ENCODE measurements at places on chromosomes 16 and 17.

DNA sequence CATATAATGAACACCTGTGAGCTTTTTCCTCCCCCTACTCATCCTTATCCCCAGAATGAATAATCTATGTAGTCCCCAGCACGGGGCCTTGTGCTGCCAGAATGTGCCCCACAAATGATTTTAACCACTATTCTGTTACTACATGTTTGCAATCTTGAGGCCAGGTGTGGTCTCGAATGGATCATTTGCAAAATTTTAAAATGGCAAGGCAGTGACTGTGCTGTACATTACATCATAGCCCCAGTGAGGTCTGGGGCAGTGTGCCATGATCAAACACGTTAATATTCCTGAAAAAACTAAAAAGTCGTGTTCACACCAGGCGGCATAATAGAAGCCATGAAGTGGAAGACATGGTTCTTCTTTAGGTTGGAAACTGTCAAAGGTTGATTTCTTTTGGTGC is 479.9 kb upstream of the EEF2KMT start:
- no peak for DNase-seq

GRCh38 chr17:77596491-77597417 is 361.7 kb upstream of the TNRC6C start:
- no peak for DNase-seq

DNA sequence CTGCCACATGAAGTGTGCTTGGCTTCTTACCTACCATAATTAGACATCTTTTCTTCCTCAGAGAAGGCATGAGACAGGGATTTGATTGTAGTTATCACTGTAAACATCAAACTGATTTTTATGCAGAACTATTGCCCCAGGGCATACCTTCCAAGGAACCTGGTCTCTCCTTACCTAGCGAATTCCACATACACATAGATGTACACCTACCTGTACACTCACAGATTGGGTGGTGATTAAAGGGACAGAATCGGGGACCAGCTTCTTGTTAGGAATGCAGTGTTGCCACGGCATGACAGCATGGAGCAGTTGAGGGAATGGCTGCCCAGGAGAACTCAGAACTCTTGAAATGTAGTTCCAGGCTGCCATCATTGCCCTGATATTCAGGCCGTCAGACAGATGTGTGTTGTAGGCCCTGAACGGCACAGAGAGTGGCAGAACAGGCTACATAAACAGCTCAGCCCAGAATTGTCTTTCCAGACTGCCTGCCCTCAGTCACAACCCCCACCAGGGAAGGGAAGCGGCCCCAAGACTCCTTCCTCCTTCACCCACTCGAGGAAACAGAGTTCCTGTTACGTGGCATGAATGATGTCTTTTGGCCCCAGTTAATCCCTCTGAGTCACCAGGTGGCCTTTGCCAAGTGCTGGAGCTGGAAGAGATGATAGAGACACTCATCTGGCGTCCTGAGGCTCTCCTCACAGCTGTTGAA is 17.8 kb upstream of the NAGLU start:
- DNase-seq: peak; percentile 80

DNA sequence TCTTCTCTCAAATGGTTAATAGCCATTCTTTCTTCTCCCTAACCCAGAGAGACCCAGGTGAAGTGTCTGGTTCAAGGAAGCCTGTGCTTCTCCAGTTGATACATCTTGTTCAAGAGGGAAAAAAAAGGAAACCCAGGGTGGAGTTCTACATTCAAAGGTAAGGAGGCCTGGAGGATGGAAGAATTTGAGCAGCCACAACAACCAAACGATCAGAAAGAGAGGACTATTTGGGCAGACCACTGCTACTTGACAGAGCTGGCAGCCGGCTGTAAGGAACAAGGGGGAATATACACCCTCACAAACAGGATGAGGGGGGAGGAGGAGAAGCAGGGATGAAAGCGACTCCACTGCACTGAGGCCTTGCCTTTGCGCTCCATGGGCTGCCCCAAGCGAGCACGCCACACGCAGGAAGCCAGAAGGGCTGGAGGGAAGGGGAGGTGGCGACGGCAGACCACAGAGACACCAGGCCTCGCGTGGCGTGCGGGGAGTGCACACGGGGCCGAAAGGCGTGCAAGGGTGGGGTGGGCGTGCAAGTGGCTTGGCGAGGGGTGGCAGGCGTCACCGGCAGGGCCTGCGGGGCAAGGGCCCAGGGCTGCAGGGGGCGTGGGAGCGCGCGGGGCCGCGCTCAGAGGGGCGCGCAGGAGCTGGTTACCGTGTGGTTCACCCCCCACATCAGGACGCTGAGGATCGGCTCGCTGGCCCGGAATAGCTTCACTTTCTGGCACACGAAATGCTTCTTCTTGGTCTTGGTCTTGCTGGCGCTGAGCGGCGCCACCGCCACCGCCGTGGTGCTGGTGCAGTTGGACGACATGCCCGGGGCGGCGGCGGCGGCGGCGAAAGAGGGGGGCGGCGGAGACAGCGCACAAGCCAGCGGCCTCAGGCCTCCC is 499 bp downstream of the PIP4K2B start:
- DNase-seq: peak; percentile 8

GRCh38 chr16:64910356-64910755 is 211.5 kb downstream of the CDH11 start:
- peak; percentile 19 for DNase-seq

DNA sequence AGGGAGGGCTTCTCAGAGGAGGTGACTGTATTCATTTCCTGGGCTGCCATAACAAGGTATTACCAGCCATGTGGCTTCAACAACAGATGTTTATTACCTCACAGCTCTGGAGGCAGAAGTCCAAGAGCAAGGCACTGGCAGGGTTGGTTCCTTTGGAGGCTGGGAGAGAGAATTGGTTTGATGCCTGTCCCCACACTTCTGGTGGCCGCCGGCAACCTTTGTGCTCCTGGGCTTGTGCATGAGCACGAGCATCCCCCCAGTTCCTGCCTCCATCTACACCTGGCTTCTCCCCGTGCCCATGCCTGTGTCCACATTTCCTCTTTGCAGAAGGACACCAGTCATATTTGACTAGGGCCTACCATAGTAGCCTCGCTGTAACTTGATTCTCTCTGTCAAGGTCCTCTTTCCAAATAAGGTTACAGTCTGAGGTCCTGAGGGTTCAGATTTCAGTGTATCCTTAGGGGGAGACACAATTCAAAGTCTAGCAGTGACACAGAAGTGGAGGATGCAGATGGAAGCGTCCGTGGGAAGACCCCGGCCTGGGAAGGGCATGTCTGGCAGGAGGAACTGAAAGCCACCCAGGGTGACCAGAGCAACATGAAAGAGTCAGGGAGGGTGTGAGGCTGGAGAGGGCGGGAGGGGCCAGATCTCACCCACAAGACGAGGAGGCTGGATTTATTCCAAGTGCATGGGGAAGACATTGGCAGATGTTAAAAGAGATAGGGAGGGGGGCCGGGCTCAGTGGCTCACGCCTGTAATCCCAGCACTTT is 188.2 kb upstream of the HSBP1 start:
- DNase-seq: no peak

- no peak for DNase-seq
Measured at GRCh38 chr17:62870552-62870971, 62.4 kb upstream of the MARCHF10 start.

DNA sequence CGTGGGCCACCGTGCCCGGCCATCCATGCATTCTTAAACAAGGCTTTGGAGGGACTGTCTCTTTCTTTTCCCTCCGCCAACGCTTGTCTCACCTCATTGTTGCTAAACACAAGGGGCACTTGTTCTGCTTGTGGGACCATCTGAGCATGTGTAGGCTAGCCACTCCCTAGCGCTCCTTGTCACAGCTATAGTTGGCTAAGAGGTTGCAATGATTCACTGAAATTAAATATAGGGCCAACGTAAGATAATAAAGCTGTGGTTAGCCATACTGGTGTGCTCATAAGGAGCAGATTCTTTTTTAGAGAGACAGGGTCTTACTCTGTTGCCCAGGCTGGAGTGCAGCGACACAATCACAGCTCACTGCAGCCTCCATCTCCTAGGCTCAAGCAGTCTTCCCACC is 41.2 kb downstream of the KIAA0513 start:
- DNase-seq: no peak

DNA sequence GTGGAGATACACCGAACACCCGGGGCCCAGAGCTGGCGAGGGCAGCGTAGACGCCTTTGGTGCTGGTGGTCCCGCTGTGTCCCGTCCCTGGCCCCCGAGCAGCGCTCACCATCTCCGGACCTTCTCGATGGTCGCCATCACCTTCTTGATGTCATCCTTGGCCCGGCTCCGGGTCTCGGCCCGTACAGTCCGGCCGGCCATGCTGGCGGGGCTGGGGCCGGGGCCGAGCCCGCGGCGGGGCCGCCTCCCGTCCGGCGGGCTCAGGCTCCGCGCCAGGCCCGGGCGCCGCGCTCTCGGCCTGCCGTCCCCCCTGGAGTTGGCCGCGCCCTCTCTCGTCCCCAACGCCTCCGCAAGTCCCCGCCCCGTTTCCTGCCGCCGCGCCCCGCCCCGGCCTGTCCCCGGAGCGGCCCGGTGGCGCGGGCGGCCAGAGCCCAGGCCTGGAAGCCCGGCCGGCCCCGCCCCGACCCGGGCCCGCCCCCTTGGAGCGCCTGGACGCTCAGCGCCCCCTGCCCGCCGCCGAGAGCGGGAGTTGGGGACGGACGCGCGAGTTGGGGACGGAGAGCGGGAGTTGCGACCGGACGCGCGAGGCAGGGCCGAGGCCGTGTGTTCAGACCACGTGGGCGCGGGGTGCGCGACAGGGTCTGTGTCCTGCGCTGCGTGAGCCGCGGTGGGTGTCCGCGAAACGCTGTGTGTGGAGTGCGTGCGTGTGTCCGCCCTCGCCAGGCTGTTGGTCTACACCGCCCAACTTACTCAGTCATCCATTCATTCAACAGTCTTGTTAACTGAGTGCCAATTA is at the start of gene BCL7C:
Gene BCL7C, minus strand, starts transcription at position 334 of the 796 bp plus-strand sequence. Its CDS starts 133 bp downstream, at position 201.
- DNase-seq: peak; percentile 60

DNA sequence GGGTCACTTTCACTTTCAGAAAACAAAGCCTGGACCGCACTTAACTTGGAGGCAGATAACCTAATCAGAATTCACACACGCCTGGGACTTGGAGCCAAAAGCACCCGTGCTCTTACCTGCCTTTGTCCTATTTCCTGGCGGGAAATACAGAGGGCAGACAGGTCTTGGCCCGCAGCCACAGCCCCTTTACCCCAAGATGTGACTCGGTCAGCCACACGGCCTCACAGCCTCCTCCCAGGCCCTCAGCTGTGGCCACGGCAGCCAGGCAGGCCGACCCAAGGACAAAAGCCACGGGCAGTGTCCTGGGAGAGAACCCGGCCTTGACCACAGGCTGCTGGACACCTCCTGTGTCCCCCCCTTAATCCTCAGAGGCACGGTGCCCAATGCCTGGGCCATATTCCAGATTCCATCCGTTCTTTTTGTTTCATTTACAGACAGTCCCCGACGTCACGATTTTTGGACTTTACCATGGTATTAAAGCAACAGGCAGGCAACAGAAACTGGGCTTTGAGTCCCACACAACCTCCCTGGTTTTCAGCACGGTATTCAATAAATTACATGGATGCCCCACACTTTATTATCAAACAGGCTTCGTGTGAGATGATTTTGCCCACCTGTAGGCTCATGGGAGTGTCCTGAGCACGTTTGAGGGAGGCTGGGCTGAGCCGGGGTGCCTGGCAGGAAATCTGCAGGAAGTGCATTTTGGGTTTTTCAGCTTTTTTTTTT is 30.1 kb upstream of the GAA start:
- peak; percentile 24 for DNase-seq

DNA sequence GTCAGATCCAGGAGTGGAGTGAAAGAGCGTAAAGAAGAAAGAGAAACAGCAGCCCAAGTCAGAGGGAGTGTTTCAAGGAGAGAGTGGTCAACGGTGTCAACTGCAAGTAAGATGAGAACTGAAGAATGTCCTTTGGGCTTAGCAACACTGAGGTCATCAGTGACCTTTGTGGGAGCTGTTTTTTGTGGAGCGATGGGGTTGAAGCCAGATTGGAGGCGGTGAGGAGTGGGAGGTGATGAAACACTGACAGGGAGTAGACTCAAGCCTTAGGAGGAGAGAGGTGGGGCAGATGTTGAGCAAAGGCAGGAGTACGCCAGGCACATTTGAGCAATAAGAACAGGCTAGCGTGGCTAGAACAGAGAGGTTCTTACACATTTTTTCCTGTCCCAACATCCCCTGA is 103.7 kb upstream of the GNAO1 start:
- DNase-seq: no peak

DNA sequence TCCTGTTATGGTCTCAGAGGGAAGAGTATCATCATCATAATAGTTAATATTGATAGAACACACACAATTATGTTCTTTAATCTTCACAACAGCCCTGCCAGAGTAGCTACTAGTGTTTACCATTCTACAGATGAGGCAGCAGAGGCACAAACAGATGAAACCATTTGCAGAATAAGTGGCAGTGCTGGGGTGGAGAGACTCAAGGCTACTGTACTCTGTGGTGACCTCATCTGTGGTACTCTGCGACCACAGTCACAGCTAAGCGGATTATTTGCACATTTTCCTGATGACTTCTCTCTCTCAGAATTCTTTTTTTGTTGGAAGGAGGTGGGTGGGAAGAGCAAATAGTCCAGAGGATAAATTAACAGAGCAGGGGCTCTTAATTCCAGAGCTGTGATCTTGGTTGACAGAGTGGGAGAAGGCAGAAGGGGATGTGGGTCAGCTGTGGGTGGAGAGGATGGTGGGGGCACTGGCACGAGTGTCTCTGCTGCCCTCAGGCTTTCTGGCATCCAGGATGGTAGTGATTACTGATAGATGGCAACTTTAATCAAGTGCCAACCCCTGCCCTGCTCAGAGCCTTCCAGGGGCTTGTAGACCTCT is 41.8 kb downstream of the MRM1 start:
- DNase-seq: no peak

- no peak for DNase-seq
Measured at GRCh38 chr16:81040842-81041241, 5.2 kb downstream of the ATMIN start.

DNA sequence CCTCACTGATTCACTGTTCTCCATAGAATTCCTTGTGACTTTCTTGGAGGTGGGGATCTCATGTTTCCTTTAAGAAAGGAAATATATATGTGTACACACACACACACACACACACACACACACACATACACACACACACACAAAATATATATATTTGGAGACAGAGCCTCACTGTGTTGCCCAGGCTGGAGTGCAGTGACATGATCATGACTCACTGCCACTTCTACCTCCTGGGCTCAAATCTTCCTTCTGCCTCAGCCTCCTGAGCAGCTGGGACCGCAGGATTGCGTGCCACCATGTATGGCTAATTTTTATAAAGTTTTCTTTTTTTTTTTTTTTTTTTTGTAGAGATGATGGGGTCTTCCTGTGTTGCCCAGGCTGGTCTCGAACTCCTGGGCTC is 45.9 kb downstream of the CDH13 start:
- DNase-seq: no peak

- DNase-seq: no peak
Measured at GRCh38 chr16:2835638-2836493, 5.8 kb downstream of the ZG16B start.

GRCh38 chr16:2285731-2286191 is 17.8 kb upstream of the RNPS1 start:
- DNase-seq: no peak

- no peak for DNase-seq
Measured at GRCh38 chr17:66087073-66087472, 104.9 kb downstream of the CEP112 start.

- no peak for DNase-seq
Measured at GRCh38 chr17:44216694-44217093, 2.8 kb downstream of the UBTF start.

- DNase-seq: no peak
Measured at GRCh38 chr17:49510059-49510719, 15.1 kb downstream of the NGFR start.

- DNase-seq: no peak
Measured at GRCh38 chr17:38701504-38702165, 3.4 kb upstream of the MLLT6 start.

GRCh38 chr16:85750146-85750826 is 610 bp downstream of the C16orf74 start:
- no peak for DNase-seq

- DNase-seq: no peak
Measured at GRCh38 chr16:17379121-17379571, 91.6 kb downstream of the XYLT1 start.
